ENCODE measurements at places on chromosomes 6 and 20. TPM values are rescaled to one million over a fixed set of nuclear protein-coding genes. Genes with fewer than 3 reads are reported as not detected.

CD83 gene
- 0.40 TPM for total RNA-seq

NFATC2 gene
- 0.26 TPM for total RNA-seq

KHDRBS2 gene
- not detected for total RNA-seq

SLC25A27 gene
- total RNA-seq, result 6.4 TPM

ENPP5 gene
- total RNA-seq, result 0.87 TPM

TTK gene
- 11.7 TPM for total RNA-seq

ZFAND3 gene
- 26.6 TPM for total RNA-seq

SLC44A4 gene
- 0.13 TPM for total RNA-seq

SLC17A9 gene
- 14.1 TPM for total RNA-seq

SLC22A2 gene
- total RNA-seq, result 0.13 TPM

HLA-E gene
- total RNA-seq, result 199 TPM

SF3B5 gene
- 122 TPM for total RNA-seq

ZBTB12 gene
- 3.7 TPM for total RNA-seq

WFDC12 gene
- total RNA-seq, result not detected

FAXC gene
- 0.25 TPM for total RNA-seq

SASH1 gene
- 93.0 TPM for total RNA-seq

TRERF1 gene
- total RNA-seq, result 4.2 TPM

OLIG3 gene
- total RNA-seq, result 0.06 TPM

FNDC1 gene
- under 0.01 TPM for total RNA-seq

LST1 gene
- not detected for total RNA-seq

MDFI gene
- 0.19 TPM for total RNA-seq

CAGE1 gene
- 0.06 TPM for total RNA-seq

RALGAPB gene
- 20.7 TPM for total RNA-seq

NEDD9 gene
- 4.6 TPM for total RNA-seq

TMEM151B gene
- not detected for total RNA-seq

EPPIN gene
- total RNA-seq, result not detected

CRNKL1 gene
- 26.6 TPM for total RNA-seq

PIGT gene
- total RNA-seq, result 30.1 TPM

GLP1R gene
- not detected for total RNA-seq

RIPPLY2 gene
- total RNA-seq, result not detected

TULP1 gene
- not detected for total RNA-seq

PACRG gene
- total RNA-seq, result 0.12 TPM

SLC12A5 gene
- 0.06 TPM for total RNA-seq

SLC32A1 gene
- total RNA-seq, result not detected

ZNF334 gene
- total RNA-seq, result 1.8 TPM

KCNK16 gene
- not detected for total RNA-seq

RFX6 gene
- not detected for total RNA-seq

TGM3 gene
- total RNA-seq, result not detected

SLC4A11 gene
- 0.26 TPM for total RNA-seq

TRIM38 gene
- total RNA-seq, result 10.2 TPM

LAMP5 gene
- total RNA-seq, result 2.4 TPM

CCDC28A gene
- total RNA-seq, result 14.5 TPM

ADGB gene
- not detected for total RNA-seq

PKIG gene
- 149 TPM for total RNA-seq

SPATA25 gene
- total RNA-seq, result 1.4 TPM

DEFB132 gene
- not detected for total RNA-seq
